Frontal cortex (tissue), 4 donors: ENCODE measurements at places on chromosomes 5 and 9.

DNA sequence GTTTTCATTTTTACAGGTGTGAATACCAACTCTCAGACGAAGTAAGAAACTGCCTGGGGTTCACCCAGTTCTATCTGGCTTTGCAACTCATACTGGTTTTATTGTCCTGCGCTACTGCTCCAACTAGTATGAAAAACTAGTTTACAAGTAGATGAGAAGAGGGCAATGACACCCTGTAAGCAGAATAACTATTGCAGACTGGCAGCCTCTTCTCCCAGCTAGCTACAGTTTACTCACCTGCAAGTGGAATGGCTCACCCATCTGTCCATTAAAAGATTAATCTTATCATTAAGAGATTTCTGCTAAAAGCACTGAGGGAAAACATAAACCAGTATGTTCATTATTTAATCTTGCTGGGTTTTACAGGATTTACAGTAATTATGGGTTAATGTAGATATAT, 113.4 kb downstream of the FRMD3 start:
- DNase-seq: no peak

DNA sequence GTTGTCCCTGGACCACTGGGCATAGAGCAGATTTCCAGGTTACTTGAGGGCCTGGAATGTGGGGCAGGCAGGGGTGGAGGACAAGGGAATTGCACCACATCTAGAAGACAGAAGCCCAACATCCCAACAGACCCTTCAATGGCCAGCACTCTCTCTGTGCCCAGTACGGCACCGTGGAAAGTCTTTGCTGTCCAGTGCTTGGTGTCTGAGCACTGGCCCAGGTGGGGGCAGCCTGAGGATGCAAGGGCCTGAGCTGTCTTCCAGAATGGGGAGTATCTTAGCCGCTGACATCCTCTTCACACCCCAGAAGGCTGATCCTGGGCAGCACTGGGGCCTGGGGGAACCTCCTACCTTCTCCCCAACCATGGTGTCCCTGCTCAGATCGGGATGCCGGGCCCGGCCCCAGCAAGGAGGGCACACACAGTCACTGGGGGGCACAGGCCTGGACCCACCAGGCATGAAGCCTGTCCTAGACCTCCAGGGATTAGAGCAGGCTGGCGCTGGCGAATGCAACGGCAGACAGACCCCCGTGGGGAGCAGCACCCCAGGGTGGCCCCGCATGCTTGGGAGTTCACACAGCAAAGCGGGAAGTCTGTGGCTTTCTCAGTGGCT, 40.6 kb upstream of the OLFM1 start:
- no peak for DNase-seq

- no peak for DNase-seq
Measured at GRCh38 chr9:115195912-115196311, 78.0 kb upstream of the TNC start.

DNA sequence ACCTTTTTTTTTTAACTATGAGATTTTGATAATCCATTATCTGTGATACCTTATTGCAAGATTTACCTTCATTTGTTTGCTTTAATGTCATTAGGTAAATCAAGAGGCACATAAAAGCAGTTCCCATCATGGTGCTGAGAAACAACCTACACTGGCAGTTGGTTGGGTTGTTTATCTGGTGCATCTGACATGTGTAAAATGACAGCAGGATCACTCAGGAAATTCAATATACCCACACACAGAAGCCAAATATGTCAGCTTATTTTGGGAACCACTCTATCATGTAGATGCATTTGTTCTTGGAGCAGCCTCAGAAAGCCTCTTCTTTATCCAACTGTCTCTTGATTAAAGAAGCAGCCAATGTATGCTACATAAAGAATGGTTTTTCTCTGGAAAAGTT, 7.8 kb upstream of the CCDC192 start:
- no peak for DNase-seq
